ENCODE measurements at places on chromosomes 6 and 20. TPM values are rescaled to one million over a fixed set of nuclear protein-coding genes. Genes with fewer than 3 reads are reported as not detected.

DNA sequence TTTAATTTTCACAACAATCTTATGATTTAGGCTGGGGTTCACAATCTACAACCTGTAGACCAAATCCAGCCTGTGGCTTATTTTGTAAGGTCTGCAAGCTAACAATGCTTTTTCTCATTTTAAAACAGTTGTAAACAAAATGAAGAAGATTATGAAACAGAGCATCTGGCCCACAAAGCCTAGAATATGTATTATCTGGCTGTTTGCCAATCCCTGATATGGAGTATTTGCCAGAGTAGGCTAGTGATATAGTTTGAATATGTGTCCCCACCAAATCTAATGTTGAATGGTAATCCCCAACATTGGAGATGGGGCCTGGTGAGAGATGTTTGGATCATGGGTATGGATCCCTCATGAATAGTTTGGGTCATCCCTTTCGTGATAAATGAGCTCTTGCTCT is 201.8 kb downstream of the DHX35 start:
- DNase-seq: no peak

DNA sequence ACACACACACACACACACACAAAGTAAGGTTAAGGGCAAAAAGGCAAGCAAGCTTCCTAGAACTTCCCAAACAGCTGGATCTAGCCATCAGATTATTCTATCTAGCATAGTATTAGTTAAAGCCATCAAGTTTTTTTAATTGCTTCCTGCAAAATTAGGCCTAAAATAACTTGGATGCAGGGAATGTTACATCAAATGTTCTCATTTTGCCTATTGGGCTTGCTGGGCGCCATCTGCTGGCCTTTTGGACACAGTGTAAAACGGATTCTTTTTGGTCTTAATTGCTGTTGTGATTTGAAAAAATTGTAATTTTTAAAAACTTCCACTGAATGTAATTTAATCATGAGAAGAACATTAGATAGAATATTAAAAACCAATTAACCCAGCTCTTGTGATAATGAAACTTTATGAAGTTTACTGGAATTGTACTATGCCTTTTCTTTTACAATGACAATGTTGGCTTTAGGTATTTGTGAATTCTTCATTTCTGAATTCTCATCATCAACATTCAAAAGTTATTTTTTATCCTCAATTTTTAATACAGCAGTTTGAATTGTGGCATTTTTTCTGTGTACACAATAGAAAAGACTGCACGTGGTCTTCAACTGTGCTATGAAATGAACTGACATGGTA is 6.8 kb downstream of the MKKS start:
- peak; percentile 24 for DNase-seq

- DNase-seq: no peak
Observed at GRCh38 chr20:25606094-25606695, 17.6 kb downstream of the NANP start.

DNA sequence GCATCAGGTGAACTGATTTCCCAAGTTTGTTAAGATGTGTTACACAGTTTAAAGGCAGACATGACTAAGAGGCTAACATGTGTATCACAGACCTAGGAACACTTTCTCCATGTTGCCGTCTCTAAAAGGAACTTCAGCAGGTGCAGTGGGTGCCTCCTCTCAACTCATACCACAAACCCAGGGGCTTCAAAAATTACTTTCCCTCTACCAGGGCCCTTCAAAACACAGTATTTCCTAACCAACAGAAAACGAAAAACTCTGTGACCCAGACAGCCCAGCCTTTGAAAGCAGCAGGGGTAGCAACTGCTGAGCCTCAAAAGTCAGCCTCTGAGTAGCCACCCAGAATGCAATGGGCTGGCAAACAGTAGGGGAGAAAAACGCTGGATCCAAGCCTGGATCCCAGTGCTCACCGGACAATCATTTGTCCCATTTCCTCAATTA is 28.5 kb downstream of the B4GALT5 start:
- DNase-seq: no peak

Gene LY86
- polyA plus RNA-seq: 1.3 TPM

- no peak for DNase-seq
Observed at GRCh38 chr6:17865798-17866725, 121.4 kb downstream of the KIF13A start.

DNA sequence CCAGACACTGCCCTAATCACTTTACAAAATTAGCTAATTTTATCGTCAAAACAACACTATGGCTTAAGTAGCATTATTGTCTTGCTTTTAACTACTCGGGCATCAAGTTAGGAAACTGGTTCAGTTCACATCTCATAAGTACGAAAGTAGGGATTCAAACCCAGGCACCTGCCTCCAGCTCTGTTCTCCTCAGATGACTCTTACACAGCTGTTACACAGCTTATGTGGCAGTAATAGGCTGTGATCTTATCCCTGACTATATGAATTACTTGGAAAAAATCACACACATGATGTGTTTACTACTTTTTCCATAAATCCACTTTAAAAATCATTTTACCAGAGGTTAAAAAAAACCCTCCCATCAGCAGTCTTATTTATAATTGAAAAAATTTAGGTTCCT is 389.2 kb upstream of the FLRT3 start:
- no peak for DNase-seq

DNA sequence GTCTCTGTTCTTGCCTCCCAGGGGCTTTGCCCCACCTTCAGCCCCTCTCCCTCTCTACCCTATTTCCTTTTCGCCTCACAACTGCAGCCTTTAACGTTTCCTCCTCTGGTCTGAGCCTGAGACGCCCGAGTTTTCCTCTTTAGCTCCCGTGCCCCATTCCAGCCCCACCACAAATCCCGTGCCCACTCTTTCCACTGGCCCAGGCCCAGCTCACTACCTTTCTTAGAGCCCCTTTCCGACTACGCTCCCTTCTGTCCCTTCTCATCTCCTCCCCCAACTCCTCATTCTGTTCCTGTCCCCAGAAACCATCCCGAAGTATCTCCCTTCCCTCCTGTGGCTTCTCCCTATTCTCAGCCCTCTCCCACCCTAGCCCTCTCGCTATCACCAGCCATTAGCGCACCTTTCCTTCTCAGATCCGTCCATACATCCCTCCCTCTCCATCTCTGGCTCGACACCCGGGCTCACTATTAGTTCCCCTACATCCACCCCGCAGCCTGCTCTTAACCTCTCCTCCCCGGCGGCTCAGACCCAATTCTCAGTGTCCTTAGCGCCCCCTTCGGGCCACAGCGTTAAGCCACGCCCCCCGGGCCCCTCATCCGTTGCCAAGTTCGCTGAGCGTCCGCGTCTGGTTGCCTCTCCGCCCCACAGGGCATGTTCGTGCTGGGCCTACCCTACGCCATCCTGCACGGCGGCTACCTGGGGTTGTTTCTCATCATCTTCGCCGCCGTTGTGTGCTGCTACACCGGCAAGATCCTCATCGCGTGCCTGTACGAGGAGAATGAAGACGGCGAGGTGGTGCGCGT is 2.7 kb downstream of the SLC32A1 start:
- no peak for DNase-seq

DNA sequence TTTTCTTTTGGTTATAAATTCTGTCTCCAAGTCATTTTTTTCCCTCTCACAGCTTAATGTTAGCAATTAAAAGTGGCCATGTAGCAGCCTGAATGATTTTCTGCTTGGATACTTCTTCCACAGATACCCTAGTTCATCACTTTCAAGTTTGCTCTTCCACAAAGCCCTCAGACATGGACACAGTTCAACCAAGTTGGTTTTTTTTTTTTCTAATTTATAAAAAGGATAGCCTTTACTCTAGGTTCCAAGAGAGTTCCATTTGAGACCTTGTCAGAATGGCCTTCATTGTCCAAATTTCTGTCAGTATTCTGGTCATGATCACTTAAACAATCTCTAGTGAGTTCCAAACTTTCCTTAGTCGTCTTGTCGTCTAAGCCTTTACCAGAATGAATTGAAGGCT is 40.0 kb downstream of the RSPH3 start:
- DNase-seq: no peak

- no peak for DNase-seq
Observed at GRCh38 chr6:72386324-72386723, 235.5 kb upstream of the KCNQ5 start.

- no peak for DNase-seq
Observed at GRCh38 chr6:18477301-18477941, 90.3 kb downstream of the RNF144B start.

GRCh38 chr6:136890986-136891385 is 31.1 kb upstream of the SLC35D3 start:
- no peak for DNase-seq

- DNase-seq: no peak
Observed at GRCh38 chr20:18395544-18395943, 71.3 kb downstream of the DZANK1 start.

- DNase-seq: no peak
Observed at GRCh38 chr20:22924046-22924737, 110.9 kb upstream of the SSTR4 start.

Gene POM121L2
- polyA plus RNA-seq: not detected

DNA sequence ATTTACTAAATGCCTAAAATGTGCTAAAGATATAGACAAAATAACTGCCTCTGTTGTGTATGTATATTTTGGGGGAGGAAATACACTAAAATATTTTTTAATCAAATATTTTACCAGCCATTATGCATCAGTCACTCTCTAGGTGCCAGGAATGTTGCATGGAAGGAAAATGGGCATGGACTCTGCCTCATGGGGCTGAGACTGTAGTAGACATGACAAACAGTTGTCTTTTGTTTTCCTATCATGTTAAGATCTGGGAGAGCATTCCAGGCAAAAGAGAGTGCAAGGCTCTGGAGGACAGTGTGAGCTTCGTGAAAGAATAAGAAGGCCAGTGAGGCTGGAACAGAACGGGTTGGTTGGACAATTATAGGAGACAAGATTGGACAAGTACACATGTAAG is 26.5 kb downstream of the HLA-DOB start:
- no peak for DNase-seq

Measured in left renal cortex interstitium (tissue), 4 donors.